ENCODE measurements at places on chromosomes 2 and 18. TPM values are rescaled to one million over a fixed set of nuclear protein-coding genes. Genes with fewer than 3 reads are reported as not detected.

Gene BUB1
- total RNA-seq = 1.6 TPM

Gene KYNU
- 0.89 TPM for total RNA-seq

Gene L3MBTL4
- total RNA-seq = 0.85 TPM

Gene TDRD15
- not detected for total RNA-seq

Gene GREB1L
- total RNA-seq = 6.2 TPM

Gene KIDINS220
- total RNA-seq = 99.5 TPM

Data from heart right ventricle (tissue), 16 donors.